ENCODE measurements at places on chromosomes 7 and 10.

DNA sequence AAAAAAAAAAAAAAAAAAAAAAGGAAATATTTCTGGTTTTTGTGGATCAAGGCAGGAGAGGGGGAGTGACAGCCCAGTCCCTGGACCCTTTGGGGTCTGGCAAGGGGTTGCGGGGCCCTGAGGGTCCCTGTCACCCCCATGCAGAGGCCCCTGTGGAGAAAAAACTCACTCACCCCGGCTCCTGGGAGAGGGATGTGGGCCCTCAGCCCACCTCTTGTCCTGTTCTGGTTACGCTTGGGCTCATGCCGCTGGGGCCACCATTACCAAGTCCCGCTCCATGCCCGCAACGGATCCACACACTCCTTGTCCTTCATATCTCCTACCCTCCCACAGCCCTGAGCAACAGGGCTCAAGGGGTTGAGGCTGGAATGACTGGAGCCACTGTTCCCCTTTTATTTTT is 1.0 kb upstream of the TMEM184A start:
- DNase-seq = no peak

GRCh38 chr10:79470096-79470495 is 24.7 kb upstream of the ZCCHC24 start:
- no peak for DNase-seq

GRCh38 chr10:31413325-31413724 is 94.3 kb downstream of the ZEB1 start:
- no peak for DNase-seq

GRCh38 chr7:142771353-142771723 is 568 bp downstream of the PRSS2 start:
- no peak for DNase-seq

DNA sequence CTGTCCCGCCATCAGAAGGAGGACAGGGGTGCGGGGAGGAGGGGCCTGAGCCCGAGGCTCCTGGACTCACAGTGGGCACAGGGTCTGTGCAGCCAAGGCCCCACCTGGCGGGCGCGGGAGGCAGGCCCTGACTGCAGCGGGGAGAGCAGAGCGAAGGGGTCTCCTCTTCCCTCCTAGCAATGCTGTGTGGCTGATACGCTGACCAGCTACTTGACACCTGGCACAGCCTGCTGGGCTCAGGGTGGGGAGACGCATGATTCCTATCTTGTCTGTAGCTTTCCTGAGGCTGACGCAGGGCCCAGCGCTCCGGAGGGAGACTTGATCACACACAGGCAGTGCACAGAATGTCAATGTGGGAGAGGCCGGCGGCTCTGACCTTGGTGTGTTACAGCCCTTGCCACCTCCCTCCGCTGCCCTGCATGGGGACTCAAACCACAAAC is 174.9 kb downstream of the ELFN1 start:
- DNase-seq = no peak

DNA sequence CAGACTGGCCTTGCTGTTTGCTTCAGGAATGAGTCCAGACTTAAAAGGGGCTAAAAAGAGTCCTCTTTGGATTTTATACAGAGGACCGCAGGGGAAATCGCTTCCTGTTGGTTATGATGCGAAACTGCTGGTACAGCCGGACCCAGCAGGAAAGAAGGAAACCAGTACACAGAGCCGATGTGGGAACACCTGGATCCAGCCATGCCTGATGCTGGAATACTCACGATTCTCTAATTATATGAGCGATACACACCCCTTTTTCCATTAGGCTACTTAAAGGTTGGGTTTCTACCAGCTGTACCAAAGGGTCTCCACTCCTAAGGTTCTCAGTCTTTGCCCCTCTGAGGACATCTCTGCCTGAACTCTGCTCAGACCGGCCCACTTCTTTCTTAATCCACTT is 27.7 kb downstream of the ZNF777 start:
- no peak for DNase-seq

DNA sequence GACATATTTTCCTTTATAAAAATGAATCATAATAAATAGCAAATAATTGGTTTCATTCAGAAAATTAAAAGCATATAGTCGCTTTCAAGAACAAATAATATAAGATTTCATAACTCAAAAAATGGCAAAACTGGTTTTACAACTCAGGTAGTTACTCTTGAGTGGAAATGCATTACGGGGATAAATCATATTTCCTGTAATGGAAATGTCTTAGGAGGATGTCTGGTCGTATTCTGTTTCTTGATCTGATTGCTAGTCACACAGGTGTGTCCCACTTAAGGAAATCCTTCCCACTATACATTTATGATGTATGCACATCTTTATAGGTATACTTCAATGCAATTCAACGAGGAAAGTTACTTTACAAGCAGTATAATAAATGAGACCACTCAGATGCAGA is 20.7 kb downstream of the NRAP start:
- DNase-seq = no peak
